ENCODE measurements at places on chromosomes 1 and 21.

DNA sequence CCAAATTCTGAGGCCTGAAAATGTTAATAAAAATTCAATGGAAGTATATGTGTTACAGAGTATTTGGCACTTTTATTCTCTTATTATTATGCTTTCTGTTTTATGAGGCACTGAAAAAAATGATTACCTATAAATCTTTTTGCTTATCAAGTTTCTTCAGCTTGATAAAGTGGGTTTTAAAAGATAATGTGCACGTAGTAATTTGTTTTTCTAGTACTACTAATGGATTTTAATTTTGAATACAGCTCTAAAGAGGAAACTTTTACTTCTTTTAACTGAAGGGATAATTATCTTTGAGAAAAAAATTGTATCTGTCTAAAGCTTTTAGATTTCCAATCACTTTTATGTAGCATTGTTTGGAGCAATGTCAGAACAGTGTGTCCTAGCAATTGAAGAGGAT, 211.4 kb upstream of the L1TD1 start:
- no peak for DNase-seq

DNA sequence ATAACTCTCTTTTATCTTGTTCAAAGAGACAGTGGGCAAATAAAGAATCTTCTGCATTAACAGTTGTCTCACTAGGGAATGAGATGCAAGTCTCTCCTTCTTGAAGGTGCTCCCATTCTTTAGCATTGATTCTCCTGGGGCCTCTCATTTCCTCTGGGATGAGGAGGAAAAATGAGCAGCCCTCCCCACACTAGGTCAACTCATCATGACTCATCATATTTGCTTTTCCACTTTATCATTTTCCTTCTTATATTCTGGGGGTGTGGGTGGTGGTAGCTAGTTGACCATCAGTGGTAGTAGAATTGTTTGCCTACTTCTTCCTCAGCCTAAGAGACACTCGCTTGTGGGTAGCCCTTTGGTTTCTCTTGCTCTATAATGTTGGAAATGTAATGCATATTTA, 182.0 kb upstream of the C1orf87 start:
- DNase-seq = no peak

DNA sequence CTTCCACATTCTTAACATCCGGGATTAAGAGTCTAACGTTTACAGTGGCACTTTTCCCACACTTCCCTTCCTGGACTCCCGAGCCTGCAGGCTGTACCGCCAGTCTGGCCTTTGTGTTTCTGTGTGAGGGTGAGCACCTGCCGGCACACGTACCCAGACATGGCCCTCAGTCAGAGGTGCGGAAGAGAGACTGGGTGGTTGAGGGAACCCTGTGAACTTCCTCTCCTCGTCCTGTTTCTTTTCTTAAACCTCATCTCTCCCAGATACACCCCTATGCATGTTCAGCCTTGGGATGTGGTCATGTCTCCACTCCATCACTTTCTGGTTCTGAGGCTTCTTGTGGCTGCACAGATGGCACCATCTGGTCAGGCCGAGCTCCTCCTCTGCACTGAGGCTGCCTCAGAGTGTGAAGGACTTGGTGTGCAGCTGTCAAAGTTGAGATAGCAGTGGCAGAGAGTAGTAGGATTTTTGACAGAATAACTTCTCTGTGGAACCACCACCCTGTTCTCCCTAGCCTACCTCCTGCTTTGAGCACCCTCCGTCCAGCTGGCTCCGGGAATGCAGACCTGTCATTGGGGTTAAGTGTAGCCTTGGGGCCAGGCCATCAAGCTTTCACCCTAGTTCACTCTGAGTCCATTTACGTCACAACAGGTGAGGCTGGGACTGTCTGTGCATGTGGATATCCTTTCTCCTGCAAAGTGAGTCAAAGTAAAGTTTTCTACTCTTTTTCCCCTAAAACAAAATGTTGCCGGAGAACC, 31.4 kb downstream of the VASH2 start:
- no peak for DNase-seq

GRCh38 chr21:46562472-46562871, 42.4 kb downstream of the S100B start:
- no peak for DNase-seq

- no peak for DNase-seq
Observed at GRCh38 chr1:154792899-154793298, 77.2 kb downstream of the KCNN3 start.

GRCh38 chr21:28283641-28284490, 708.8 kb downstream of the LTN1 start:
- DNase-seq = no peak

DNA sequence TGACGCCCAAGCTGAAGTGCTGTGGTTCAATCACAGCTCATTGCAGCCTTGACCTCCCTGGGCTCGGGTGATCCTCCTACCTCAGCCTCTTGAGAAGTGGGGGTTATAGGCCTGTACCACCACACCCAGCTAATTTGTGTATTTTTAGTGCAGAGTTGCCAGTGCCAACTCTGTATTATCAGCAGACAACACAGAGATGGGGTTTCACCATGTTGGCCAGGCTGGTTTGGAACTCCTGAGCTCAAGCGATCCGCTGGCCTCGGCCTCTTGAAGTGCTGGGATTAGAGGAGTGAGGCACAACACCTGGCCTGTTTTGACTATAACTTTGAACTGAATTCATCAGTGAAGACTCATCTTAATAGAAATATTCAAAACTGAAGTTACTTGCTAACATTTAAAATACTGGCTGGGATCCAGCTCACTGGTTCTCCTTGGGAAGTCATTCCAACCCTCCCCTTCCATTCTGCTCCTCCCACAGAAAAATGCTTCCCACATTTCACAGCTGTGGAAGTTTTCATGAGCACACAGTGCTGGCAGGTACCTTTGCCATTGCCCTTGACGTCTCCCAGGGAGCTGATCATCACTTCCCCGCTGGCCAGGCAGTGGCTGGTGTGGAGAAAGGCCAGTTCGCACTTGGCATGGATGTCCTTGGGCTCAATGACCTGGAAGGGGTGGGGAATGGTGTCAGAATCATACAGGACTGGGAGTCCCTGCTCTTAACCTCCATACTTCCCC, 4.7 kb downstream of the SELENBP1 start:
- DNase-seq = no peak

DNA sequence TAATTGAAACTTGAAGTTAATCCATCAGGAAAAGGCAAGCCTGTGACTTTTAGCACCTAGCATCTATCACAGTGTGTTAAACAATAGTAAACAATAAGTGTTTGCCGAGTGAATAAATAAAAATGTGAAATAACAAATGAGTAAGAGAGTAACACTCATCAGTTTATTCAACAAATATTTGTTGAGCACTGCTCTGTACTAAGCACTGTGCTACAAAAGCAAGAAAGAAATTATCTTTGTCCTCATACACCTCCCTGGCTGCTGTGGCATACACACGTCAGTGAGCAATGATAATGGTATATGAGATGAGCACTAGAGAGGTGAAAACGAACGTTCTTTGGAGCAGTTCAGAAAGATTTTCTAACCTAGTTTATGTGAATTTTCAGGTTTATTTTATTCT, 295.0 kb upstream of the LRRC7 start:
- no peak for DNase-seq

- no peak for DNase-seq
Observed at GRCh38 chr1:33655496-33655895, 183.1 kb downstream of the ZSCAN20 start.

- no peak for DNase-seq
Observed at GRCh38 chr1:55506740-55507577, 291.8 kb upstream of the USP24 start.

GRCh38 chr1:100322436-100323211, 29.7 kb upstream of the CDC14A start:
- no peak for DNase-seq

DNA sequence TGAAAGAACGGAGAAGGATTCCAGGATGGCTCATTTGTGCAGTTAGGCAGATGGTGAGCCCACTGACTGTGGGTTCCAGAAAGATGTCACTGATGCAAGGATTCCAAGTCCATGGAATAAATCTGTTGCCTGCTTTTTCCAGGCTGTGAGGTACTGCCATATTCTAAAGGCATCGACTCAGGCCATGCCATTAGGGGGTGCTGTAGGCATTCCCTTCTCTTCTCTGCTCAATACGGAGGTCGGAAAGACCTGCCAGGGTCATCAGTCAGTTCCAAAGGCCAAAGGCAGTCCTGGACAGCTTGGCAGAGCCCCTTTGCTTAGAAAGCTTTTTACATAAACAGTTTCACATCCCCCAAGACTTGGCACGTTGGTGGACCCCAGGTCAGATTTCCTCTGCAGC, 31.7 kb upstream of the TMEM125 start:
- DNase-seq = no peak

GRCh38 chr1:205962821-205963221, 19.6 kb upstream of the SLC26A9 start:
- DNase-seq = no peak

GRCh38 chr1:171218661-171219060, 29.6 kb upstream of the FMO1 start:
- DNase-seq = no peak

DNA sequence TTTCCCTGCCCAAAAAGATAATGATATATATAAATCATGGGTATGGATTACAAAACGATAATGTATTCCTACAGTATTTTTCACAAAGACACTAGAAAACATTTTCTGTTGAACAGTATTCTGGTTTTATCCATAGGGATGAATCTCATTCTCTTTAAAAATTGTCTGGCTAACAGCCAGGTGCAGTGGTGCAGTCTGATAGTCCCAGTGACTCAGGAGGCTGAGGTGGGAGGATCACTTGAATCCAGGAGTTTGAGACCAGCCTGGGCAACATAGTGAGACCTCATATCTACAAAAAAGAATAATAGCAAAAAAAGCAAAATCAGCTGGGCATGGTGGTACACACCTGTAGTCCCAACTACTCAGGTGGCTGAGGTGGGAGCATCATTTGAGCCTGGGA, 23.3 kb downstream of the PIP5K1A start:
- DNase-seq = no peak

DNA sequence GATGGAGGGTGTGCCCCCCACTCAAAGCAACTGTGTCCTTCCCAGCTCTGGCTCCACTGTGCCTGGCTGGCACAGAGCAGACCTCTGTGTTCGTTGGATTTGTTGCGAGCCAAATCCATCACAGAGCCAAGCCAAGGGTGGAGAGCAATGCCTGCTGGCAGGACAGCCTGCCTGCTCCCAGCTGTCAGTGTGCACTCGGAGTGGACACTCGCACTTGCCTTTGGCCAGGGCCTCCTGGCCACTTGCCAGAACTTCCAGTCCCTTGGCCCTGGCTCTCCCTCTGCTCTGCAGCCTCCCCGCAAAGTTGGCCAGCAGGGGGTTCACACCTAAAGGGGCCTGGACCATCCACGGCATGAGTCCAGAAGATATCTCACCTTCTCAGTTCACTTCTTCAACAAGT, 16.4 kb downstream of the HEYL start:
- no peak for DNase-seq

DNA sequence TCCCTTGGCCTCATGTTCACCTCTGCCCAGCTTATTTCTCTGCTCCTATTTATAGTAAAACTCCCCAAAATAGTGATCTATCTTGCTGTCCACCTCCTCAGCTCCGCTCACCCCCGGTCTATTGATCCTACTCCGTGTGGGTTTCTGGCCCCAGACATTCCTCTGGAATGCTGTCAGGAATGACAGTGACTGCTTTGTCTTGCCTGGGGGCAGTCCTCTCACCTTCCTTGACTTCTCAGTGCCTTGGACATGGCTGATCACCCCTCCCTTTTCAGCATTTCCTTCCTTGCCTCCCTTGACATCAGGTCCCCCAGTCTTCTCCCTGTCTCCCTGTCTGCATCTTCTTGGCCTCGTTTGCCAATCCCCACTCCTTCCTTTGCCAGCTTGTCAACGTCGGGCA, 108.1 kb upstream of the BACE2 start:
- DNase-seq = no peak

DNA sequence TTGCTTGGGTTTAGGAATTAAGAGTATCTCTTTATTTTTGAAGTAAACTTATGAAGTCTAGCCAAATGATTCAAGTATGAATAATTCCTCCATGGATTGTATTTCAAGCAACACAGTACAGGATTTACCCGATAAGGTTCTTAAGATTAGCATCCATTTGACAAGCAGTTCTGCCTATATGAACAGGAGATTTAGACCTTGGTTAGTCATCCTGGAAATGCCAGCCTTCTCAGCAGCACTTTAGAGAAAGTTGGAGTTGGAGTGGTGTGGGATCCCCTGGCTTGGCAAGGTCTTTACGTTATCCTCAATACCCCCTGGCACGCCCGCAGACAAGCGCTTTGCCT, 1.6 kb downstream of the BCAR3 start:
- DNase-seq = no peak

- DNase-seq = no peak
Observed at GRCh38 chr1:170076199-170076598, 1.7 kb upstream of the KIFAP3 start.

DNA sequence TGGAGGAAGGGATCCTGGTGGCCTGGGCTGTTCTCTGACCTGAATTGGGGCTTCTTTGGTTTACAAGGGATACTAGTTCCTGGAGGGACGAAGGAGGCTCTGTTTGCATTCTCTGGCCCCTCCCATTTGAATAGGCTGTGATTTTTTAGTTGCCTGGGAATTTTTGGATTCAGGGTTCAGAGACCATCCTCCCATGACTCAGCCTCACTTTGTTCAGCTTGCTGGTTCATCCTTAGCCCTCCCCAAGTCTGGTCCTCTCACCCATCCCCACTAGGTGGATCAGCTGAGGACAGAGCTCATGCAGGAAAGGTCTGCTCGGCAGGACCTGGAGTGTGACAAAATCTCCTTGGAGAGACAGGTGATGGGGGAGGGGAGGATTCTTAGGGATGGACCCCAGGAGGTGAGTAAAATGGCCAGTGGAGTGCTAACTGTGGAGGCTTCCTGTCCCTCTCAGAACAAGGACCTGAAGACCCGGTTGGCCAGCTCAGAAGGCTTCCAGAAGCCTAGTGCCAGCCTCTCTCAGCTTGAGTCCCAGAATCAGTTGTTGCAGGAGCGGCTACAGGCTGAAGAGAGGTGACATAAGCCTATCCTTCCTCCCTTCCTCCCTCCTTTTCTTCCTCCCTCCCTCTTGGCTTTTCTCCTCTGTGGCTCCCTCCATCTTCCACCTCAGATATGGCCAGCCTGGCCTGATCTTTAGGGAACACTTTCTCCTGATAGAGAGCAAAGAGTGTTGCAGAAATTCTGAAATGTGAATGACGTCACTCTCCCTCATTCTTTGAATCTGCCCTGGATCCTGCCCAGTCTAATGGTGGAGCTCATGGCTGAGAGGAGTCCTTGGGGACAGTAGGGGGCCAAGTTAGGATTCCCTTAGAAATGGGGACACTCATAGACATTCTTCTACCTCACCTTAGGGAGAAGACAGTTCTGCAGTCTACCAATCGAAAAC, 4.5 kb upstream of the TUFT1 start:
- no peak for DNase-seq

DNA sequence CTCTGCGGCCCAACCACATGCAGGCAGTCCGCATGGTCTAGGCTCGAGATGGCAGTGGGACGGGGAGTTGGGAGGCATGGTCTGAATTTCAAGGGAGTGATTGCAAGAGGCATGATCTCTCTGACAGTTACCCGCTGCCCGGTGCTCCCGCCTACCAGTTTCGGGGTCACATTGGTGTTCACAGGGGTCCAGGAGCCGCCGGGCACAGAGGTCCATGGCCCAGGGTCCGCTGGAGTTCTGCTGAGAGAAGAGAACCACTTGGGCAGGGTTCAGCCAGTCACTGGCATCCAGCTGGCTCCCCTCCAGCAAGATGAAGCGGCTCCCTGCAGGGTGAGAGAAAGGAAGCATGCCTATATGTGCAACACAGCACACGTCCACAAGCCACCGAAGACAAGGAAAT, 141.3 kb downstream of the ASTN1 start:
- DNase-seq = no peak

GRCh38 chr1:47894410-47895278, 102.5 kb downstream of the TRABD2B start:
- no peak for DNase-seq

- DNase-seq = no peak
Observed at GRCh38 chr1:23977854-23978191, 2.3 kb downstream of the SRSF10 start.

All from omental fat pad (tissue), 4 donors.